ENCODE measurements at places on chromosomes 3 and 15.

DNA sequence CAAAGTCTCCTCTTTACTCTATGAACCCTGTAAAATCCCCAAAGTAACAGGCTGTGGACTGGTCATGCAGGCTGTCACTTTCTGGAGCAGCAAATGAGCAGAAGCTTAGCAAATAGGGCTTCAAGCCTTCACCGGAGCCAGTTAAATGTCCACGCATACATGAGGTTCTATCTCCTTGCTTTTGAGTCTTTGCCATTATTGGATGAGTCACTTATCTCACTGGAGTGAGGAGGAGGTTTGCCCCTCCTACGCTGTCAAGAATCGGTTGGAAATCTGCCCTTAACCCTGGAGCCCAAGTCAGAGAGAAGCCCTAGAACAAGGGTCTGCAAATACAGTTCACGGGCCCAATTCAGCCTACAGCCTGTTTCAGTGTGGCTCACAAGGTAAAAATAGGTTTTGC is 126.1 kb upstream of the CTNNB1 start:
- no peak for DNase-seq

DNA sequence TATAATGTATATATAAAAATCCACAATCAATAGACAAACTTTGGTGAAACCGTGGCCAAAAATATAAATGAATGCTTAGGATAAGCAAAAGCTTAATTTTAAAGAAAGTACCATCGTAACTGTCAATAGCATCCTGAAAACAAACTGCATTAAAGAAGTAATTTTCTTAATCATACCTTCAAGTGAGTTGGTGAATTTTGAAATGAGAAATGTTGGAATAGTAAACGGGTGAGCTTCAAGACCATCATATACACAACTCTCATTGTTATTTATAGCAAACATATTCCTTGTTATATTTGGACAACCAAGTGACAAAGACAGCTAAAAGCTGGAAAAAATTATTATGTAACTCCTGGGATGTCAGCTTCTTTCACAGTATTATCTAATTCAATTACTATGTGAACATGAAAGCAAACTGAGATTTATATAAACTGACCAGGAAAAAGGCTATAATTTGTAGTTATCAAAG is 3.7 kb downstream of the DAZL start:
- no peak for DNase-seq

- DNase-seq, result no peak
Measured at GRCh38 chr15:39272901-39273300, 308.0 kb upstream of the THBS1 start.

DNA sequence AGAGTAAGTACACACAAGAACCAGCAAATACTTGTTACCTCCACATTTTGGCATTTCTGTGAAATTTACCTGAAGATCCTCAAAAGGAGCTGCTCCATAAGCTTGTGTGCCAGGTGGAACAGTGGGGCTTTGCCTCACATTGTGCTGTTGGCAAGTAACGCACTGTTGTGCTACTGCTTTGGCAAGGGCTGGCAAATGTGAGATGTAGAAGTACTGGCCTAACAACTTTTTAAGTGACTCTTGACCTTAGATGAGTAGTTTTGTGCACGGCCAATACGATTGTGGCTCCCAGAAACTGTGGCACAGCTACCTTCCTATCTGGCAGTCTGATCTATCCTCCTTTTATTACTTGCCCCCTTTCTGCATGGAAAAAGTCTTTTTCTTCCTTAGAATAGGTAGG is 337.0 kb downstream of the KCNH8 start:
- DNase-seq, result no peak

DNA sequence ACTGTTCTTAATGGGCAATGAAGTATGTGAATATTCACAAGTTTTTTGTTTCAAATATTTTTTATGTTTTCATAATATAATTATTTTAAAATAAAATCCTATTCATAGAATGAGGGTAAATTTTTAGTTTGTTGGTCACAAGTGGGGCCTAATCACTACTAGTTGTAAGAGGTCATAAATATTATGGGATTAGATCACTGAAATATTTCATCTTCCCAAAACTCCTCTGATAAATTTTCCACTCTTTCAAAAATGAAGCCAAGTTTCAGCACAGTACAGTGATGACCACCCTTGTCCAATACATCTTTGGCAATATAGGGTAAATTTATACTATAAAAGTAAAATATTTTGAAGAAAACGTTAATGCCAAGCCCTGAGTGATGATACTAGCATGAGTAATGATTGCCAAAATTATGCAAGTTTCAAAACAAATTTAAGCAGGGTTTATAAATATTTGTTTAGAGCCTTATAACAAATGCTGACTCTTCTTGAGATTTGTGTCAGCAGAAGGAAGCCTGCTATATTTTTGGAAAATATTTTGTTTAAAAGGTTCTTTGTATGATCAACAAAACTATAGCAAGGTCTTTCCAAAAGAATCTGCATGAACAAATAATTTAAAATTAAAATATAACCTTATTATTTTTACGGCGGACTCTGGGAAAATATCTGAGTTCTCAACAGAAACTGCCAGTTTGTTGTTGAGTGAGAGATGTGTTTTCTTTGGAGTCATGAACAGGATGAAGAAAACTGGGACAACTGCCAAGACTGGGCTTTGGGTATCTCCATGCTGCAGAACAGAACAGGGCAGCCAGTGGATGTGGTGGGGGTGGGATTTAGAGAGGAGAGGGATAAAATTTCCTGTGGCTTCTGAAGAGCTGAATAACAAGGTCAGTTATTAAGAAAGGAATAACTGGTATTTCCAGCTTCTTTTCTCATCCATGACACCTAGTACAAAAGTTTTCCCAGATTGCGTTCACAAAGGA is 17.9 kb upstream of the TM4SF1 start:
- no peak for DNase-seq

- DNase-seq, result no peak
Measured at GRCh38 chr3:54378184-54378583, 255.8 kb downstream of the CACNA2D3 start.

DNA sequence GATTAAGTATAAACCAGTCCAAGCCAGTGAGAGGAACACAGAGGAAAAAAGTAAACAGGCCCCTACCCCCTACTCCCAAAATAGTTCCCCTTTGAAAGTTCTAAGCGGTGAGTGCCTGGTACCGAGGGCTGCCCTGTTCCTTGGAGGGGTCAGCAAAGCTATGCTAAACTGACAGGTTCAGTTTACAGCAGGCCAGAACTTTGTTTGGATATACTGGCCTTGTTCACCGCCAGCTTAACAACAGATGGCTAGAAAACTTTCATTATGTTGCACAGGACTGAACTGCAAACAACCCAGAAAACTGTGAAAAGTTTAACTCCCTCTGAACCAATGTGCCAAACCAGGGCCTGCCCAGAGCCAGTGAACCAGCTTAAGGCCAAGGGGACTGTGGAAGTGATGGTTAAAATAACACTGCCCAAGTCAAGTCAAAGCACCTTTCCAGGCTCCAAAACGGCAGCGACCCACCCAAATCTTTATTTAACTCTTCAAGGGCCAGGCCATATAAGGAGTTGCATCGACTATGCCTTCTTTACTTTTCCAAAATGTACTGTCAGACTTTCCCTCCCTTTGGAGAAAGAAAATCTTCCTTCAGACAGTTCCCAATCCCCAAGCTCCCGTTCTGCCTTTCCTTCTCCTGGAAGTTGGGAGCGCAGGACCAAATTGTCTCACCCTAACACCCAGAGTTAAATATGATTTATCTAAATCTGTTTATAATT is 448.0 kb downstream of the FOXP1 start:
- DNase-seq, result no peak

GRCh38 chr3:41907330-41908073 is 54.4 kb downstream of the ULK4 start:
- DNase-seq, result no peak
